ENCODE measurements at places on chromosomes 7 and 10.

GRCh38 chr7:46072722-46073121 lies 151.7 kb upstream of the IGFBP3 start:
- DNase-seq, result no peak

- no peak for DNase-seq
Measured at GRCh38 chr10:50968386-50969091, 83.1 kb upstream of the A1CF start.

DNA sequence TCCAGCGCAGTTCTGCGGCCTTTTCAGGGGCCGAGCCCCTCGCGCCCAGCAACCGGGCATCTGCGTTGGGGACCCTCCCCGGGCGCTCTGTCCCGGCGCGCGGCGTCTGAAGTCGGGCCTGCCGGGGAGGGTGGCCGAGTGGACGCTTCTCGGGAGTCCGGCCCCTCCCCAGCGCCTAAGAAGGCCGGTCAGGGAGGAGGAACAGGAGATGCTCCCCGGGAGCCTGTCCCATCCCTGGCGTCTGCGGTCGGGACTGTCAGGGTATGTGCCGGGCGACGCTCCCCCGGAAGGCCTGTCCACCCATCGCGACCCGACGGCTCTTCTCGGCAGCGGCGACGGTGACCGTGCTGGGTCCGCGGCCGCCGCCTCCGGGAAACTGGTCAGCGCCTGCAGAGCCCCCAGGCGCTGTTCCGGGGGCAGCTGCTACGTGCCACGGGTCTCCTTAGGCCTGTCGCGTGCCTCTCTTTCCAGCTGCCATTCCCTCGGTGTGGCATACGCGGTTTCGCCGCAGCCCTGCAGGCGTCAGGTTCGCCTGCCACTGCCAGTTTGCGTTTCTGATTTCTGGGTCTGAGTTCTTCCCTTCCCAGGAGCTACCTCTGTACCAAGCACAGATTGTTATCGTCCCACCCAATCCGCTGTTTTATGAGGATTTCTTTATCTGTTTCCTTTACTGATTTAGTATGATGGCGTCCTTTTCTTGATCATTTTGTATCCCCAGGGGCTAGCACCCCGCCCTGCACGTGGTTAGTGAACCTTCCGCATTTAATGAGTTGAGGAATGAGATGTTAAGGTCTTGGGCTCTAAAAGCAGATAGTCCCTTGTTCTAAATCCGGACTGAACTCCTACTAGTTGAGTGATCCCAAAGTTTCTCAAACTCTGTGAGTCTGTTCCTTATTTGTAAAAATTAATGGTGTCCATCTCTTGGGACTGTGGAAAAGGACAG lies 782 bp downstream of the IFIT5 start:
- peak; percentile 35 for DNase-seq

DNA sequence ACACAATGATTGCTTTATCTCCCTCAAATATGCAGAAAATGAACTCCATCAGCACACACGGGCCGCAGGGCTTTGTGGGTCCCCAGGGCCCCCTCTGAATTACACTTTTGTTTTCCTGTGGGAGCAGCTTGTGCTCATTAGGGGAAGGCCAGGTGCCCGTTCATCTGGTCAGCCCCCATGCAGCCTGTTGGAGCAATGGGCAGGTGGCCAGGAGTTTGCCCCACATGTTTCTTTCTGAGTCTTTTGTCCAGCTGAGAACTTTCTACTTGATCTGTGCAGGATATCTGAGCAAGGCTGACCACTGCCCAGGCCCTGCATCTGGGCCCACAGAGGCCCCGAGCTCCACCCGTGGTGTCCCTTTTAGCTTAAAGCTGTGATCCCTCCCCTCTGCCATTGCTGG lies 105.3 kb upstream of the FAM20C start:
- DNase-seq, result no peak

DNA sequence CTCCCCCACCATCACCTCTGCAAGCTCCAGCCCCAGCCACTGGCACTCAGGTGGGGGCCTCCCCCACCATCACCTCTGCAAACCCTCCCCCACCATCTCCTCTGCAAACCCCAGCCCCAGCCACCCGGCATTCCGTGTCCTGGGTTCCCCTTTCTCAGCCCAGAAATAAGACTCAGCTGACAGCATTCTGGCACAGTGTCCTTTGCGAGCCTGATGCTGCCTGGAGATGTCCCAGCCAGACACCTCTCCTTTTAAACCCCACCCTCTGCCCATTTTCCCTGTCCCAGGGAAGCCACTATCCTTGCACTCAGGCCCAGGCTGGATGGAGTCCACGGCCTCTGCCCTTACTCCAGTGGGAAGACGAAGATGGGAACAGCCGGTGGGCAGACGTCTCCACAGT lies 49.8 kb downstream of the ELFN1 start:
- DNase-seq, result no peak
